Cerebellum (tissue), 4 donors: ENCODE measurements at places on chromosomes 6 and 20.

DNA sequence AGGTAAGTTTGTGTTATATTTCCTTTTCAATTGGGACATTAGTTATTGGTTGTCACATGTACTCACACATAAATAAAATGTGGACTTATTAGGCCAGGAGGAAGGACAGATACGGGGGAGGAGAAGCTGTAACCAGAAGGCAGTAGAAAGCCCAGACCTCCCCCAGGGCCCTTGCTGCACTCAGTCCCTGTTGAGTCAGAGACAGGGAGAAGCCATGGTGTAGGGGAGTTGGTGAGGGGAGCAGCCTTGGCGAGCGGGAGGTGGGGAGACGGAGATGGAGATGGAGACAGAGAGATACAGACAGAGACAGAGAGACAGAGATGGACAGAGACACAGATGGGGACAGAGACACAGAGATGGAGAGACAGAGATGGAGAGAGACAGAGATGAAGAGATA, 263.2 kb downstream of the DLL1 start:
- DNase-seq = no peak

- no peak for DNase-seq
These were observed 8.4 kb upstream of the EEF1E1 start for GRCh38 chr6:8110725-8111124.

- no peak for DNase-seq
These were observed 302.2 kb downstream of the QKI start for GRCh38 chr6:163716690-163717089.

DNA sequence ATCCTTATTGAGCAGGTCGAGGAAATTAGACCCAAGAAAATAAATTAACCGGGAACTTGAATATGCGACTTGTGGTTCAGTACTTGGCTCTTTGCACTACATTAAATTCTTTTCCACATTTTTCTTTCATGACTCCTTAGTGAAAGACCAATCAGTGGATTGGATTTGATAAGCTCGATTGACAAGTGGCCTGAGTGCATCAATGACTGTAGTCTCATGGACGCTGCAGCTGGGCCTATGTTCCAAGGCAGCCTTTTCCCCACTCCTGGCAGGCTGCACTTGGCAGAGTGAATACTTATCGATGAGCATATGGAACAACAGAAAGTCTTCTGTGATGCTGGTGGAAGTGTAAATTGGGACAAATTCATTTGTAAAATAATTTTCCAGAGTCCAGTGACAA, 210.8 kb upstream of the EXOC2 start:
- DNase-seq = no peak

GRCh38 chr20:47189060-47189459, 167.4 kb downstream of the ZMYND8 start:
- no peak for DNase-seq

- DNase-seq = no peak
These were observed 628.0 kb upstream of the NRSN1 start for GRCh38 chr6:23498013-23498412.

- no peak for DNase-seq
These were observed 96.0 kb downstream of the INSM1 start for GRCh38 chr20:20463933-20464374.

DNA sequence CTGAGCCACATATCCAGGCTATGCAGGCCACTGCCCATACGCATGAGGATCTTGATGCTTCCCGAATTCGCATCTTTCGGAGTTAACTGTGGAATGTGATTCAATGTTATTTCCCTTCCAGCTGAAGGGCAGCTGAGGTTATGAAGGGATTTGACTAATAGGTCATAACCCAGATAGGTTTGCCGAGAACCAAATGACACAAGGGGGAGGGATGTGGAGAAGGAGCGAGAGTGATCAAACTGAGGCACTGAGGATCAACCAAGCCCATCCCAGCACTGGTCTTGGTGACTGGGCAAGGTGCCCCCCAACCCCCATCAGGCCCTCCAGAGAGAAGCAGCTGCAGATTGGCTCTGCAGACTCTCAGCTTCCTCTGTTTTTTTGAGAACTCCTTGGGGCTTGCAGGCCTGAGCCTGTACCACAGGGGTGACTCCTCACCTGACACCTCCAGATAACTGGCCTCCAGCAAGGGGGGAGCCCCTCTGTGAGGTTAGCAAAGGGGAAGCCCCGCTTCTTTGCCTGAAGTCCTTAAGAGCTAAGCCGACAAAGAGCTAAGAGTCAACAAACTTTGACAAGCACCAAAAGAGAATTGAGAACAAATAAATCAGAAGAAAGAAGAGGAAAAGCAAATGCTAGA, 185.9 kb downstream of the PDE7B start:
- DNase-seq = no peak

GRCh38 chr6:149132336-149132735, 185.2 kb upstream of the TAB2 start:
- no peak for DNase-seq

GRCh38 chr20:32485770-32486478, 99.2 kb downstream of the NOL4L start:
- no peak for DNase-seq

GRCh38 chr6:3237761-3238662, 10.6 kb upstream of the TUBB2B start:
- DNase-seq = no peak

- no peak for DNase-seq
These were observed 1.5 kb downstream of the ABT1 start for GRCh38 chr6:26598267-26598666.

DNA sequence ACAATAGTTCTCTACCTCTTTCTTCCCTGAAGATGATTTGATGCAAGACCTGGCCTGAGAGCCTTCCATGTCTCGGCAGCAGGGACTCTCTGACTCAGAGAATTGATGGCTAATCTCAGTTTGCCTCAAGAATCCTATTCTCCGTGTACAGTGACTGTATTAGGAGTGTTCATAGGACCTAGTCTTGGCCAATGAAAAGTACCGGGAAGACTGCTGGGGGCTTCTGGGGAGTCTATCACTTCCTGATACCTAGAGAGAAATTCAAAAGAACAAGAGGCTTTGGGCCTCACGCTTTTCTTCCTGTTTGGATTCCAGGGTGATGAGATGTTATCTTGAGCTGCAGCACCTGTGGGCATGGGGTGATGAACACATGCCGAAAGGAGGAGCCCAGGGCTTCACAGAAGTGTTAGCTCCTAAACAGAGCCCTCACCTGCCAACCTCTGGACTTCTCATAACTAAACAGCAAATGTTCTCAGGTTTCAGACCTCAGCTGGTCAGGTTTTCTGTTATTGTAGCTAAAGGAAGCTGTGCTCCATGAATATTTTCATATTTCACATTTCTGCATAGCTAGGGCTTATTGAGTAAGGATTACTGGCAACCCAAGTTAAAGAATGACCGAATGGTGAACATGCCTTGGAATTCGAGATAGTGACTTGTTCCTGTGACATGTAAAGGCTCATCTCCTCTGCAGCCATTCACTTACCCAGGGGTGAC, 323.1 kb upstream of the AGPAT4 start:
- DNase-seq = no peak
